ENCODE measurements at places on chromosomes 6 and 20.

DNA sequence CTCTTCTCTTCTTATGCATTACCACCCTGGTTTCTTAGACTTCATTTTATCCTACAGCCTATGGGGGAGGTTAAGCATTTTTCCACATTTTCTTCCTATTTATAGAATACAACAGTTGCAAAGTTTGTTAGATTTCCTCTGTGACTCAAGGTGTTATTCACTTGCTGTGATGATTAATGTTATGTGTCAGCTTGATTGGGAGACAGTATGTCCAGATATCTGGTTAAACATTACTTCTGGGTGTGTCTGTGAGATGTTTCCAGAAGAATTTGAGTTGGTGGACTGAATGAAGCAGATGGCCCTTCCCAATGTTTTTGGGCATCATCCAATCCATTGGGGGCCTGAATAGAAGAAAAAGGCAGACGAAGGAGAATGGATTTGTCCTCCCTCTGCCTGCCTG lies 131.3 kb downstream of the C6orf118 start:
- no peak for DNase-seq

DNA sequence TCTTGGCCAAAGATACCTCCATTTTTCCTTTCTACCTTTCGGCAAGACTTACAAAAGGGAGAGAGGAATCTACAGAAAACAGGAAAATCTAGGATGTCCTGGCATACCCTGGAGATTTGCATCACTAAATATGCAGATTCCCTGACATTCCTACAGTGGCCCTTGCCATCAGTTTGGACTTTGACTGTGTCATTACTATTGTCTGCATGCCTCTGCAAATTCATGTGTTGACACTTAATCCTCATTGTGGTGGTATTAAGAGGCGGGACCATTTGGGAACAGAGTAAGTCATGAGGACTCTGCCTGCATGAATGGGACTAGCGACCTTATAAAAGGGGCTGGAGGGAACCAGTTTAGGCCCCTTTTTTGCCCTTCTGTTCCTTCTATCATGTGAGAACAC lies 50.5 kb upstream of the DTNBP1 start:
- no peak for DNase-seq

DNA sequence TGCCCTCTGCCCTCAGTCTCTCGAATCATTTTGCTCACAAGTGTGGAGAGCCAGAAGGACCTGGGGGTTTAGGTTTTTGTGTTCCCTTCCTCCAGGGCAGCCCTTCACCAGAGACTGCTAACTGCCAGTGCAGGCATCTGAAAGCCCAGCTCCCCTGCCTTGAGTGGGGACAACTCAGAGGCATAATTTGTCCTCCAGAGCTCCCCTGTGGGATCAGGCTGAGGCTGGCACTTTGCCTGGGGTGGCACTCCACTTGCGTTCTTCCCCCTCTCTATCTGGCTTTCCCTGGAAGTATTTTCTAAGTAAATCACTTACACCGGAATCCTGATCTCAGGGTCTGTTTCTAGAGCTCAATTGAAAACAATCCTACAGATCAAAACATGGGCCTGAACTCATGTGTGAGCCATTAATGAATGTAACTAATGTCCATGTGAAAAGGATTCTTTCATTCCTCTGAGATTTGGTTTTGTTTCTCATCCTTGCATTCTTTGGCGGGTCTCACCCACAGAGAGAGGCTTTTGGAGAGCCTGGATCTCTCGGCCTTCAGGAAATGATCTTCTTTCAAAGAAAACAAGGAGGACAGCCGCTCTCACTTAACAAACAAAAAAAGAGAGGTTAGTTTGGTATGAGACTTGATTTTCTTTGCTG lies 125.7 kb upstream of the RIPOR2 start:
- DNase-seq = no peak

DNA sequence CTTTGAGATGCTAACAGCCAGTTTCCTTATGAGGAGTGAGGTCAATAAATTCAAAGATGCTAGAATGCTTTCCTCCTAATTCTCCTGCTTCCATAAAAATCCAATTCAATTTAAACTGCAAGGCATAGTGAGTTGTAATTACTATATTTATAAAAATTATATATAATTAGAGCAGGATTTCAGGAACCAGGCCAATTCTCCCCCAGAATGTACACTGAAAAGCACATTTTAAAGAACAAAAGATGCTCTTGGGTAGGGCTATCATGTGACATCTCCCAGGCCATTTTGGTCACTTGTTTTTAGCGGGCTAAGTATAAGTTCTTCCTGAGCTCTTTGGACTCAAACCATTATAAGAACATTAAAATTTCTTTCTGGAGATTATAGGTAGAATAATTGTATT lies 195.7 kb upstream of the KCNG1 start:
- DNase-seq = no peak

- no peak for DNase-seq
These were observed 15.9 kb upstream of the PCSK2 start for GRCh38 chr20:17210983-17211382.
